ENCODE measurements at places on chromosomes 3 and 15. TPM values are rescaled to one million over a fixed set of nuclear protein-coding genes. Genes with fewer than 3 reads are reported as not detected.

DNA sequence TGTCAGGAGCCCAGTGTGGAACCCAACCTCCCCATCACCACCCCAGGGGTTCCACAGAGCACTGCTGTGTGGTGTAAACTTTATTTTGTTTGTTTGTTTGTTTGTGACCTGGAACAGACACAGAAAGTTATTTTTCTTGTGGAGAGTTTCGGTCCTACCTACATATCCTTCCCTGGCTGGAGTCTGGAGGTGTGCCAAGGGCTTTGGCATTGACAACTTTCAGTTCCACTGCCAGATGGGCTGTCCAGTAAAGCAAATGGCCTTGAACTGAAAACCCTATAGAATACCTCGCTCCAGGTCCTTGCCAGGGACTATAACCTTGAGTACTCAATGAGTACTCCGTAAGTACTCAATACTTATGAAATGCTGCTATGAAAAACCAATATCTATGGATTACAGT is 103.5 kb downstream of the MITF start:
- no peak for DNase-seq

DNA sequence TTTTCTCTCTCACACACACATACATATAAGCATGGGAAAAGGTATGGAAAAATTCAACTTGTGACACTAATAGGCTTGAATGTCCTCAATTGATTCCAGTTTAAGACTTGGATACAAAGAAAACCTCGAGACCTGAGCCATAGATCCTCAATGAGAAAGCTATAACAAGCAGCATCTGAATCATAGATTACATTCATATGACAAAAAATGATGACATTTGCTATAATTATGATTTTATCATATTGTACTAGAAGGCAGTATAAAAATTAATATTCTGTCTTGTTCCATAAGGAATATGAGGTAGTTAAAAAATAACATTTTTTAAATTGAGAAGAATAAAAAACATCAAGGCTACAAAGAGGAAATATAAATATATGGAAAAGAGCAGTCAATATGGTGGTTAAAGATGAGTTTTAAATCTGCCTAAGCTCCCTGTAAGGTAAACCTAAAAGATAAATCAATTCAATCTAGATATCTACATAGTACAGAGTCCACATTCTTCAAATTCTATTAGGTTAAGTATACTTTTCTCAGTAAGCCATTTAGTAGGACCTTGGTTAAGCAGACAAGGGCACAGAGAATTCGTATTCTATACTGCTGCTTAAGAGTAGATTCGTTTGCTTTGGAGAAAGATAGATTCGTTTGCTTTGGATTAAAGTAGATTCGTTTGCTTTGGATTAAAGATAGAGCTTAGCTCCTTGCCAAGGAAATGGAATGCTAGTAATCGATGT is 175.7 kb downstream of the STAG1 start:
- DNase-seq = no peak

DNA sequence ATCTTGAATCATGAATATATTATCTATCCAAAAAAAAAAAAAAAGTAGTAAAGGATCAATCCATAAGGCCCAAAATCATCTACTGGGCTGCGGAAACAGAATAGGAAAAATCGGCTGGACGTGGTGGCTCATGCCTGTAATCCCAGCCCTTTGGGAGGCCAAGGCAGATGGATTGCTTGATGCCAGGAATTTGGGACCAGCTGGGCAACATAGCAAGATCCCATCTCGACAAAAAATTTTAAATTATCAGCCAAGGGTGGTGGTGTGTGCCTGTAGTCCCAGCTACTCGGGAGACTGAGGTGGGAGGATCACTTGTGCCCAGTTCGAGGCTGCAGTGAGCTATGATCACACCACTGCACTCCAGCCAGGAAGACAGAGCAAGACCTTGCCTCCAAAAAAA is 6.1 kb upstream of the DVL3 start:
- no peak for DNase-seq

- DNase-seq = no peak
Measured at GRCh38 chr15:75209289-75209676, 7.6 kb downstream of the C15orf39 start.

DNA sequence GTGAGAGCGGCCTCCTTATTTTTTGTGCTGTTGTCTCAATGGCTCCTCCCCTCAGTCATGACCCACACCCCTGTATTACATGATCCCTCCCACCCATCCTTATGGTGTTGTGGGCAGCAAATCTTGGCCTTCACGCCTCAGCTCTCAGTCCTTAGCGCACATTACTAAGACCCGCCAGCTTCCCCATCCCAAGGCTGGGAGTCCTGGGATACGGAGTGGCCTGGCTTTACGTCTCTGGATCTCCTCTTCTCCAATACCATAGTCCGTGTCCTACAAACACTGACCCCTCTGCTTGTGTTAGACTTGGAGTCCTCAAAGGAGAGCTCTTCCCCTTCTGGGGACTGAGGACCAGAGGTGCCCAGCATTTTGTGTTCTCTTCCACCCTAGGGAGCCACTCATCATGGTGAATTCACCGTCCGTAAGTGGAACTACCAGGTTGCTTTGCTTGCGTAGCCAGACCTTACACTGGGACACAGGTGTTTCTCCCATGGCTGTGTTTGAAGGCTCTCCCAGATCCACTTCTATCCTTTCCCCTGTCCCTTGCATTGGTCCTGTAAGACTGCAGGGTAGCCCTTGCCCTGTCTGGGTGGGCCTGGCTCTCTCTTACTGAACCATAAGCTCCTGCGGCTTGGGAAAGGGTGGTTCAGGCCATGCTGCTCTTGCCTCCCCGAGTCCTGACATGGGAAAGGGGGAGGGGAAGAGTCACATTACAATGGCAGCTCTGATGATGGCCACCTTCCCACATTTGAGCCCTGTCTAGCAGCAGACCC is 13.6 kb downstream of the GRM2 start:
- no peak for DNase-seq

The WWTR1 gene
- 2.0 TPM for total RNA-seq

The FBXL22 gene
- 1.7 TPM for total RNA-seq

Data from CD4-positive, CD25-positive, alpha-beta regulatory T cell (primary cell).